Right lobe of liver (tissue), 6 donors: ENCODE measurements at places on chromosomes 5 and 9.

DNA sequence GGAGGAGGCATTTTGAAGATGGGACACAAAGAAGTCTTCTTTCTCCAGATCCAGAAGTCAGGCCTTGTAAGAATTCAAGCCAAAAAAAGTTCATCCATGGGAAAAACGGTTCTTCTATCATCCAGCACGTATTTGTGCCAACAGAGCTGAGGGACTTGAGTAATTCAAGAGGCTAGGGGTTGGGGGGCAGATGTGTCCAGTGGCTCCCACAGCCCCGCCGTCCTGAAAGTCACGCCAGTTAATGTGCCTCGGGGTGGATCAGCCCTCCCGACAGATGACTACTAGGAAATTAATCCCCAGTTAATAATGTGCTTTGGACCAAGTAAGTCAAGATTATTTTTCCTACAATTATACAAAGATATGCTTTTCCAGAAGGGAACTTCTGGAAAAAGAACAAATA is 23.4 kb downstream of the NREP start:
- H3K4me3 ChIP-seq: no peak overlapping the region
- DNase-seq: no peak
- no peak overlapping the region for H3K27ac ChIP-seq
- H3K36me3 ChIP-seq: no peaks in the 10 kb centered on the region

- no peaks in the 10 kb centered on the region for H3K27me3 ChIP-seq
- no peak for DNase-seq
- H3K4me1 ChIP-seq: no peaks in the 10 kb centered on the region
Observed at GRCh38 chr9:69444791-69445190, 119.8 kb downstream of the ENTREP1 start.

GRCh38 chr9:105887679-105888078 is 193.3 kb downstream of the TMEM38B start:
- H3K27ac ChIP-seq: no peak overlapping the region
- H3K4me3 ChIP-seq: no peak overlapping the region
- no peaks in the 10 kb centered on the region for H3K4me1 ChIP-seq
- DNase-seq: no peak

- no peaks in the 10 kb centered on the region for H3K36me3 ChIP-seq
- H3K4me3 ChIP-seq: no peak overlapping the region
- DNase-seq: no peak
- no peaks in the 10 kb centered on the region for H3K27me3 ChIP-seq
- H3K27ac ChIP-seq: no peak overlapping the region
Observed at GRCh38 chr5:57166276-57166675, 7.6 kb upstream of the GPBP1 start.

- no peak overlapping the region for H3K27ac ChIP-seq
- no peaks in the 10 kb centered on the region for H3K27me3 ChIP-seq
- DNase-seq: no peak
- peaks cover 53% of the 10 kb centered on the region for H3K36me3 ChIP-seq
- no peaks in the 10 kb centered on the region for H3K4me1 ChIP-seq
- H3K4me3 ChIP-seq: no peak overlapping the region
Observed at GRCh38 chr5:98902733-98903132, 26.1 kb downstream of the CHD1 start.
